Pancreas (tissue), 10 donors: ENCODE measurements at places on chromosomes 13 and 19. TPM values are rescaled to one million over a fixed set of nuclear protein-coding genes. Genes with fewer than 3 reads are reported as not detected.

DNA sequence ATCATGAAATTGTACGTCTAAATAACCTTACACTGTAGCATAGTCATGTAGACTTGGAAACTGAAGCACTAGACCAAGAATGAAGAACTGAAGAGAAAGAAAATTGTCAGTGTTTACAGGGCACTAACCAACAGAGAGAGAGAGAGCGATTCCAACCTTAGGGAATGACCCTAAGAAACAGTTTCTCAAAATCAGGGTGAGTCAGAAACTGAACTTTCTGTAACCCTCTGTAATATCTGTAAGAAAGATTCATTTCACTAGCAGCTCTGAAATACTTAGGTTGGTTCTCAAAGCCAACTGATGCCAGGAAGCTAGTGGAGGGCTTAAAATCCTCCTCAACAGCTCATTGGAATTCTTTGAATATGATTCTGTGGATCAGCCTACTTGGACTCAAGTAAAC lies 936.9 kb downstream of the EFNB2 start:
- H3K27me3 ChIP-seq = no peaks in the 10 kb centered on the region
- DNase-seq = no peak
- H3K4me1 ChIP-seq = no peaks in the 10 kb centered on the region
- no peak overlapping the region for H3K27ac ChIP-seq
- H3K4me3 ChIP-seq = no peak overlapping the region

GRCh38 chr13:111318386-111318785 lies 2.1 kb upstream of the TEX29 start:
- H3K27ac ChIP-seq = no peak overlapping the region
- no peaks in the 10 kb centered on the region for H3K4me1 ChIP-seq
- H3K27me3 ChIP-seq = no peaks in the 10 kb centered on the region
- no peaks in the 10 kb centered on the region for H3K36me3 ChIP-seq
- no peak overlapping the region for H3K4me3 ChIP-seq

GRCh38 chr13:35724446-35724845 lies 248.0 kb upstream of the MAB21L1 start:
- H3K4me3 ChIP-seq = no peak overlapping the region
- no peaks in the 10 kb centered on the region for H3K27me3 ChIP-seq
- no peak for DNase-seq
- H3K36me3 ChIP-seq = no peaks in the 10 kb centered on the region

GRCh38 chr19:28990522-28990921 lies 222.4 kb downstream of the UQCRFS1 start:
- H3K4me1 ChIP-seq = no peaks in the 10 kb centered on the region
- no peaks in the 10 kb centered on the region for H3K27me3 ChIP-seq
- H3K4me3 ChIP-seq = no peak overlapping the region
- no peaks in the 10 kb centered on the region for H3K36me3 ChIP-seq
- no peak overlapping the region for H3K27ac ChIP-seq
- DNase-seq = no peak

- no peak overlapping the region for H3K27ac ChIP-seq
- no peaks in the 10 kb centered on the region for H3K36me3 ChIP-seq
- H3K4me1 ChIP-seq = no peaks in the 10 kb centered on the region
- DNase-seq = no peak
Observed at GRCh38 chr13:23074075-23074828, 106.5 kb upstream of the SGCG start.

- no peak for DNase-seq
- H3K27me3 ChIP-seq = no peaks in the 10 kb centered on the region
- no peaks in the 10 kb centered on the region for H3K36me3 ChIP-seq
- no peak overlapping the region for H3K27ac ChIP-seq
- no peaks in the 10 kb centered on the region for H3K4me1 ChIP-seq
Observed at GRCh38 chr13:100976993-100977392, 302.4 kb upstream of the TMTC4 start.

DNA sequence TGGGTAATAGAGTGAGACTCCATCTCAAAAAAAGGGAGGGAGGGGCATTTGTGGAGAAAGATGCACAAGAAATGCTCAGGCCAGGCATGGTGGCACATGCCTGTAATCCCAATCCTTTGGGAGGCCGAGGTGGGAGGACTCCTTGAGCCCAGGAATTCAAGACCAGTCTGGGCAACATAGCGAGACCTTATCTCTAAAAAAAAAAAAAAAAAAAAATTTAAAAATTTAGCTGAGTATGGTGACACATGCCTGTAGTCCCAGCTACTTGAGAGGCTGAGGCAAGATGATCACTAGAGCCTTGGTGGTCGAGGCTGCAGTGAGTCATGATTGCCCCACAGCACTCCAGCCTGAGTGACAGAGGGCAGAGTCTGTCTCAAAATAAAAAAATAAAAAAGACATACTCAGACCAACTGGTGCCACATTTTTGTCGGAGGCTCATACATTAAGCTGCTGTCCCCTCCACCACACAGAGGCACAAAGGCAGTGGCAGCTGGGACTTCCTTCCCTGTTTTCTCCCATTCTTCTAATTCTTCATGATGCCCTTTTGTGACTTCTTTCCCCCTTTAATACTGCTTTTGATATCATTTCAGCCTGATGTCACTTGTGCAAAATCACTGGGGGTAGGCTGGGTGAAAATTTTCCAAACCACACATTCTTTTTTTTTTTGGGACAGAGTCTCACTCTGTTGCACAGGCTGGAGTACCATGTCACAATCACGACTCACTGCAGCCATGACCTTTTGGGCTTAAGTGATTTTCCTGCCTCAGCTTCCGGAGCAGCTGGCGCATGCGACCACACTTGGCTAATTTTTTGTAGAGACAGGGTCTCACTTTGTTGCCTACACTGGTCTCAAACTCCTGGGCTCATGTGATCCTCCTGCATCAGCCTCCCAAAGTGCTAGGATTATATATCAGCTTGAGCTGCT lies 26.8 kb upstream of the CXCL17 start:
- no peaks in the 10 kb centered on the region for H3K4me1 ChIP-seq
- DNase-seq = no peak
- no peak overlapping the region for H3K27ac ChIP-seq

DNA sequence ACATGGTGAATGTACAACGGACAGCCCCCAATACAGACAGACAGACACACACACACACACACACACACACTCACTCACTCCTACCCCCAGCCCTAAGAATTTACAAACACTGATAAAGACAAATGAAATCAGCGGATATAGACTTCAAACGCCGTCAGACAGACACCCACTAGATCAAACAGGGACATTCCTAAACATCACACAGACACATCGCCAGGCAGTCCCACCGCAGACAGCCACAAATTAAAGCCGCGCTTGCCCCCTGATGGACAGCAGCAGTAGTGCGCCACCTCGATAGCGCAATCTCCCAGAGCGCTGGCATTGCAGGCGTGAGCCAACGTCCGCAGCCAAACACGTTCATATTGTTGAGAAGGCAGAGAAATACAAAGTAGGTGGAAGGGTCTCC lies 24.7 kb upstream of the ADGRE1 start:
- H3K4me3 ChIP-seq = no peak overlapping the region
- no peaks in the 10 kb centered on the region for H3K27me3 ChIP-seq

DNA sequence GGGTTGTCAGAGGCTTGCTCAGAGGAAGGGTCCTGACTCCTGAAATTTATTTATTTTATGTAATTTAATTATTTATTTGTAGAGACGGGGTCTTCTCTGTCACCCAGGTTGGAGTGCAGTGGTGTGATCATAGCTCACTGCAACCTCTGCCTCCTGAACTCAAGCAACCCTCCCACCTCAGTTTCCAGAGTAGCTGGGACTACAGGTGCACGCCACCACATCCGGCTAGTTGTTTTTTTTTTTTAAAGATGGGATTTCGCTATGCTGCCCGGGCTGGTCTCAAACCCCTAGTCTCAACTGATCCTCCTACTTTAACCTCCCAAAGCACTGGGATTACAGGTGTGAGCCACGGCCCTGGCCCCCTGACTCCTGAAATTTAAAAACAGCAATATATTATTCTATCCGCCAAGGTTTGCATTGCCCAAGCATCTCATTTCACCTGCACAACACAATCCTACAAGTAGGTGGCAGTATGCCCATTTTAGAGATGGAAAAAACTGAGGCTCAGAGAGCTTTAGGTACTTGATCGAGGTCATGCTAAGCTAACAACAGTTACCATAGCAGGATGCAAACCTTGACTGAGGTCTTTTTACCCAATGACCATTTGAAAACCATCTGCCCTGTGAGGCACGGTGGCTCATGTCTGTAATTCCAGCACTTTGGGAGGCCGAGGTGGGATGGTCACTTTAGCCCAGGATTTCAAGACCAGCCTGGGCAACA lies 18.1 kb downstream of the ARHGEF18 start:
- H3K4me1 ChIP-seq = no peaks in the 10 kb centered on the region
- no peaks in the 10 kb centered on the region for H3K27me3 ChIP-seq
- DNase-seq = no peak
- H3K27ac ChIP-seq = no peak overlapping the region
- H3K4me3 ChIP-seq = no peak overlapping the region

DNA sequence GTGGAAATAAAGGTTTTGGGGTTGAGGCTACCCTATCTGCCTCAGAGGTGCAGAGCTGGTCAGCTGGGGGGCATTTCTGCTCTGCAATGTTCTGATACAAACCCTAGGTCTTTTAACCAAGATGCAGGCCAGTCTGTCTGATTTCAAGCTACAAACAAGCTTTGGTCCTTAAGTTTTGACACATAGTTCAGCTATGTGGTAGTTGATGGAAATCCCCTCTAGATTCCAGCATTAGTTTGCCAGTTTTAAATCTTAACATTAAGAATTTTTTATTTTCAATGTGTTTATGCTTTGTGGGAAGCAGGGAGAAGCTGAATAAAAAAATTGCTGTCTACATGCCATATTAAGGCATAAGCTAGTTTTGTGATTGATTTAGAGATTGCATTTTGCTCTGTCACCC lies 225.7 kb downstream of the LMO7 start:
- no peak overlapping the region for H3K4me3 ChIP-seq
- DNase-seq = no peak
- H3K36me3 ChIP-seq = peaks cover 2% of the 10 kb centered on the region
- no peaks in the 10 kb centered on the region for H3K27me3 ChIP-seq

DNA sequence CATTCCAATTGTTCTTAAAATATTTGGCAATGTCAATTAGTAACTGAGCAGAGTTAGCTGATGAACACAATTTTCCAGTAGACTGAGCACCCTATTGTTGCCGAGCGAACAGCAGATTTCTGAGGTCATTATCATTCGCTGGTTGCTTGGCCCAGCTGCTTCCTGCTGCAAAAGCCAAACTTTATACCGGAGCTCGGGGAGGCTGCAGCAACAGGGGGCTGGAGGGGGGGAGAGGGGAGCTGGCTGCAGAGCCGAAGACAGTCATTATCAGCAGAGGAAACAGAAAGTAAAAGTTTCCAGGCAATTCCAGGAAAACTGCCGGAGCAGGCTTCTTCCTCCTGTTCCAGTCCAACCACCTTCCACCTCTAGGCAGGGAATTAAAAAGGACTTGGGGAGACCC lies 77.9 kb downstream of the ZNF536 start:
- no peaks in the 10 kb centered on the region for H3K36me3 ChIP-seq
- DNase-seq = peak; percentile 24
- H3K4me3 ChIP-seq = no peak overlapping the region
- no peaks in the 10 kb centered on the region for H3K27me3 ChIP-seq

- no peaks in the 10 kb centered on the region for H3K27me3 ChIP-seq
- no peaks in the 10 kb centered on the region for H3K4me1 ChIP-seq
- H3K27ac ChIP-seq = no peak overlapping the region
- H3K36me3 ChIP-seq = no peaks in the 10 kb centered on the region
- no peak overlapping the region for H3K4me3 ChIP-seq
Observed at GRCh38 chr19:17020385-17020784, 6.2 kb downstream of the CPAMD8 start.

- no peak overlapping the region for H3K27ac ChIP-seq
- no peak overlapping the region for H3K4me3 ChIP-seq
- no peaks in the 10 kb centered on the region for H3K4me1 ChIP-seq
Observed at GRCh38 chr13:35190241-35190640, 248.2 kb downstream of the NBEA start.

- H3K27me3 ChIP-seq = no peaks in the 10 kb centered on the region
- DNase-seq = no peak
- no peaks in the 10 kb centered on the region for H3K4me1 ChIP-seq
- peaks cover 9% of the 10 kb centered on the region for H3K36me3 ChIP-seq
Observed at GRCh38 chr19:44879309-44880065, 11.6 kb upstream of the TOMM40 start.

GRCh38 chr13:58876473-58876872 lies 1244.9 kb downstream of the PCDH17 start:
- no peak overlapping the region for H3K27ac ChIP-seq
- H3K27me3 ChIP-seq = no peaks in the 10 kb centered on the region
- no peaks in the 10 kb centered on the region for H3K36me3 ChIP-seq
- H3K4me1 ChIP-seq = no peaks in the 10 kb centered on the region
- no peak for DNase-seq

DNA sequence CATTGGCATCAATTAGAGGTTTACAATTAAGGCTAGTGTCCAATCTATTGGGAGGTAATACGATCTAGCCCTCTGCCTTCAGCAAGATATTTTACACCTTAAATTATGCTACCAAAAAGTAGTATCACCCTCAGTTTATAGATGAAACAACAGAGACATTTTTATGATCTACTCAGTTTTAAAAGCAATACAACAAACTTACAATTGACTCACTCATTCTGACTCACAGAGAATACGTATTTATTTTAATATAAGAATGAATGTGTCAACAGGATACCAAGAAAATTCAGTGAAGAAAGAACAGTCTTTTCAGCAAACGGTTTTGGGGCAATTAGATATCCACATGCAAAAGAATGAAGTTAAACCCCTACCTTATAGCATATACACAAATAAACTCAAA lies 32.5 kb upstream of the STARD13 start:
- no peaks in the 10 kb centered on the region for H3K4me1 ChIP-seq
- H3K36me3 ChIP-seq = no peaks in the 10 kb centered on the region
- no peak for DNase-seq
- no peaks in the 10 kb centered on the region for H3K27me3 ChIP-seq

GRCh38 chr19:56015756-56016155 lies 29.2 kb downstream of the NLRP5 start:
- H3K36me3 ChIP-seq = no peaks in the 10 kb centered on the region
- no peaks in the 10 kb centered on the region for H3K27me3 ChIP-seq
- H3K27ac ChIP-seq = no peak overlapping the region
- H3K4me3 ChIP-seq = no peak overlapping the region
- DNase-seq = no peak

- no peak for DNase-seq
- H3K36me3 ChIP-seq = no peaks in the 10 kb centered on the region
- peak overlapping the region; percentile 8 for H3K27ac ChIP-seq
Observed at GRCh38 chr19:28549680-28550277, 663.2 kb downstream of the UQCRFS1 start.

- no peak within 1 kb of the TSS for H3K4me3 ChIP-seq
- no peaks in the 10 kb centered on the region for H3K36me3 ChIP-seq
Observed at GRCh38 chr13:52848455-52849195, at the start of gene PCDH8. TSS of gene PCDH8 (minus strand) at chr13:52848640. CDS start at chr13:52848436, 204 bp downstream.

GRCh38 chr13:33543631-33544265 lies 258.2 kb upstream of the STARD13 start:
- H3K4me1 ChIP-seq = peaks cover 28% of the 10 kb centered on the region
- H3K27ac ChIP-seq = peak overlapping the region; percentile 98
- peak overlapping the region; percentile 37 for H3K4me3 ChIP-seq
- no peak for DNase-seq
- H3K27me3 ChIP-seq = no peaks in the 10 kb centered on the region

MAMSTR gene
- 0.52 TPM for total RNA-seq

ZNF880 gene
- 8.9 TPM for total RNA-seq

CLEC4G gene
- total RNA-seq = 0.90 TPM

ZNF534 gene
- not detected for total RNA-seq

C19orf67 gene
- total RNA-seq = not detected

ZNF433 gene
- total RNA-seq = 5.6 TPM

NMRK2 gene
- not detected for total RNA-seq

ZNF527 gene
- total RNA-seq = 1.0 TPM

ZNF729 gene
- total RNA-seq = not detected

ZNF792 gene
- total RNA-seq = 6.4 TPM
